ENCODE measurements at places on chromosomes 2 and 18.

- no peak for DNase-seq
These were observed 229.2 kb upstream of the SMIM21 start for GRCh38 chr18:75656563-75657247.

- DNase-seq = no peak
These were observed 9.1 kb downstream of the TMEM127 start for GRCh38 chr2:96256611-96257113.

DNA sequence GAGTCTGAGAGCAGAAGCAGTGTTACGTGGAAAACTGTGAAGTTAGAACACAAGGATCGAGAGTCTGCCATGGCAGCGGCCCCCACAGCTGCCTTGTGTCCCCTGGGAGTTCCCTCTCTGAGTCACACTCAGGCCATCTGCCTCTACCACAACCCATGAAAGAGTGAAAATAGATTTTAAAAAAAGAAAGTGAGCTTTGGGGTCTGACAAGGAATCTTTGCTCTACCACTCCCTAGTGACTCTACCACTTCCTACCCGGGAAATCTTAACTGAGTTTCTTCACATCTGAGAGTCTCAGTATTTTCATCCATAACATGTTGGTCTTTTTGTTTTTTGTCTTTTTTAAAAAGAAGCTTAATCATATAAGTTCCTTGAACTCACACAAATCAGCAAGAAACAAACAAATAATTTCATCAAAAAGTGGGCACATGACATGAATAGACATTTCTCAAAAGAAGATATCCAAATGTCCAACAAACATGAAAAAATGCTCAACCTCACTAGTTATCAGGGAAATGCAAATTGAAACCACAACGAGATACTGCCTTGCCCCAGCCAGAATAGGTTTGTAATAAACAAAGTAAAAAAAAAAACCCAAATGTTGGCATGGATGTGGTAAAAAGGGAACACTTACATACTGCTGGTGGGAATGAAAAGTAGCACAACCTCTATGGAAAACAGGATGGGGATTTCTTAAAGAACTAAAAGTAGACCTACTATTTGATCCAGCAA, 2.4 kb upstream of the MSGN1 start:
- DNase-seq = no peak

DNA sequence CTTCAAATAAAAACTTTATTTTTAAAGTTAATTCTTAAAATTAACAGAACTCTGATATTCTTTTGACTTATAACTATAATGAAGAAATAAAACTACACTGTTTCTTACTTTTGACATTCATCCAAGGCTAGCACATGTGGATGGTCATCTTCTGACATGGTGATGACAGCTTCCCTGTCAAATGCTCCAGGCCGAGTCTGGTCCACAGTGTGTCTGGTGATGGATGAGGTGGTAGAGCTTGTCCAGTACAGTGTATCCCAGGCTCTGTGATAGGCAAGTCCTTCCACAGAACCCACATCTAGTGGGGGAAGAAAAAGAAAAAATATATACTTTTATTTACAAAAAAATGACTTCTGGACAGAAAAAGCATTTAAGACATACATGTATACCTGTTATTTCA, 1529.5 kb downstream of the LRP1B start:
- no peak for DNase-seq

DNA sequence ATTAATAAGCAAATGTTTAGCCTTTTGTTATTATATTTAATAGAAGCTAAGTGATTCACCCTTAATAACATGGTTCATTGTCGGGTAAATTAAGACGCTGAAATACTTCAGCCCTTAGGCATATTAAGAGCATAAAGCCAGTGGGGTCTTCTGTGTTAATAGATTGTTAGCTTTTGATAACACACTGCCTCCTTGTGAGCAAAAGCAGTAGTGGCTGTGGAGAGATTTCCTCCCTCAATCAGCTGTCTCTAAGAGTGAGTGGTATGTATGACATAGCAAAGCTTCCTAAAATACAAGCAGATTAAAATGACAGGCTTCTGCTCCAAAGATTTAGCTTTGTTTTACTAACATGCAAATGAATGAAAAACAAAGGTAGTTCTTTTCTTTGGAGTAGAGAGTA, 143.7 kb upstream of the SYT4 start:
- DNase-seq = no peak

GRCh38 chr2:206721256-206721920, 3.2 kb upstream of the DYTN start:
- DNase-seq = no peak

DNA sequence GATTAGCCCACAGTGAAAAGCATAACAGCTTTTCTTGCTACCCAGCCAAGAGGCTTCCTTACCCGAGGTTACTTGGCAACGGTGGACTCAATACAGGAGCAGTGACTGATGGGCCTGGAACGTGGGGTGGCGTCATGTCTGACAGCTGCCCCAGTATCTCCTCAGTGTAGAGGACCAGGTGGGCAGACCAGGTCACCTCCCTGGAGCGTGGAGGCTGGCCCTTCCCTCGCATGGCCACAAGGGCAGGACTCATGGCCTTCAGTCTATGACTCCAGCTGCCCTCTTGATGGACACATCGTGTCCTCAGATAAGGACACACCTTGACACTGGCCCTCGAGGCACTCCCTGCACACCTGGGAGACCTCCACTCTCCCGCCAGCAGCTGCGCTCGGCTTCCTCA, 6.4 kb downstream of the ASPRV1 start:
- DNase-seq = no peak

Measured in activated CD4-positive, alpha-beta T cell treated with anti-CD3 and anti-CD28 coated beads for 4 hours (primary cell).